ENCODE measurements at places on chromosomes 12 and 14.
A peak's percentile ranks its signal among the peaks of the same experiment; 100 is the strongest.

- no peak for DNase-seq
Observed at GRCh38 chr14:72830786-72831594, 62.9 kb downstream of the DPF3 start.

GRCh38 chr12:114319422-114319821 lies 86.5 kb downstream of the TBX5 start:
- peak; percentile 52 for DNase-seq

DNA sequence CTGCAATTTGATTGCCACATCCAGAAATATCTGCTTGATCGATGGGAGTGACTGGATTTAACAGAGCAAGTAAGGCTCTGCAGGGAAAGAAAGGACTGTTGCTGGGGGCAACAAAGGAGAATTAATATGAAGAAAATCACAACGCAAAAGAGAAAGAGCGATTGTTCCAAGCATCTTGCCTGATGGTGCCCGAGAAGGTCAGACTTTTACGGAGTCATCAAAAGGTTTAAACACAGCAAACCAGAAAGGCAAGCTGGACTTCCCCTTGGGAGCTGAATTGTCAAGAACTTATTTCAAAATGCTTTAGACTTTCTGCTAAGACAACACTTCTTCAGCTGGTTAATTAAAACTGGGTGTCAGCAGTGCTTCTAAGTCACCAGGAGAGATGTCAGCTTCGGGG lies 791.5 kb downstream of the MED13L start:
- no peak for DNase-seq

DNA sequence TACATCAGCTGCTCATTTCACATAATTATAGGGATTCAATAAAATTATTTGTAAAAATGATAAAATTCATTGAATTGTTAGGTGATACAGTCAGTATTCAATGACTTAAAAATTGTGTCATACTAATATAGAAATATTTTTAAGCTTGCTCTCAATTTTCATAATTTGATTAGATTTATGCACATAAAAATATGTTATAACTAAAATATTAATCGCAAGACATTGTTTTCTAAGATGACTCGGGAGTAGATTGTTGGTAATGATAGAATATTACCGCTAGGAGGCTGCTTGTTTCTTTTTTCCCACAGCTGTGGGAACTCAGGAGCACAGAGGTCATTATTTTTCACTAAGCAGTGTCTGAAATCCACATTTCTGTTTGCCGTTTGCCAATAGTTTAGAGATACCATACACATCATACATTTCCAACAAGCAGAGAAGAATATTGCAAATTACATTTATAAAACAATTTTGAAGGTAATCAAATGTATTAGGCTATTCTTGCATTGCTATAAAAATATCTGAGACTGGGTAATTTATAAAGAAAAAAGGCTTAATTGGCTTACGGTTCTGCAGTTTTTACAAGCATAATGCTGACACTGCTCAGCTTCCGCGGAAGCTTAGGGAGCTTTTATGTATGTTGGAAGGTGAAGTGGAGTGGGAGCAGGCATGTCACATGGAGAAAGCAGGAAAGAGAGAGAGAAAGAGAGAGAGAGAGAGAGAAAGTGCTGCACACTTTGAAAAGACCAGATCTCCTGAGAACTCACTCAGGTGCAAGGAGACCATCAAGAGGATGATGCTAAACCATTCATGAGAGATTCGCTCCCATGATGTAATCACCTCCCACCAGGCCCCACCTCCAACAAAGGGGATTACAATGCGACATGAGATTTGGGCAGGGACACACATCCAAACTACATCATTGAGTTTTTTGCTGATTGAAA lies 9.2 kb downstream of the CD69 start:
- DNase-seq = peak; percentile 16

GRCh38 chr14:85239791-85240190 lies 290.2 kb upstream of the FLRT2 start:
- DNase-seq = no peak

DNA sequence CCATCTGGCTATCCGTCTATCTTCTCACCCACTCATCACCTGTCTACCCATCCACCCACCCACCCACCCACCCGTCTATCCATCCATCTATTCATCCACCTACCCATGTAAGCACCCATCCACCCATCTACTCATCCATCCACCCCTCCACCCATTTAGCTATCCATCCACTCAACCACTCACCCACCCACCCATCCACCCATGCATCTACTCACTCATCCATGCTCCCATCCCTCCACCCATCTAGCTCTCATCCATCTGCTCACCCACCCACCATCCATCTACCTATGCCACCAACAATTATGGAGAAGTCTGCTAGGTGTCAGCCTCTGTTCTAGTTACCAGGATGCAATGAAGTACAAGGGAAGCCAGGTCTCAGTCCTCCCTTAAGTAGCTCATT lies 11.1 kb downstream of the TNFAIP2 start:
- DNase-seq = no peak

- no peak for DNase-seq
Observed at GRCh38 chr12:73452672-73453469, 1084.8 kb upstream of the ATXN7L3B start.

DNA sequence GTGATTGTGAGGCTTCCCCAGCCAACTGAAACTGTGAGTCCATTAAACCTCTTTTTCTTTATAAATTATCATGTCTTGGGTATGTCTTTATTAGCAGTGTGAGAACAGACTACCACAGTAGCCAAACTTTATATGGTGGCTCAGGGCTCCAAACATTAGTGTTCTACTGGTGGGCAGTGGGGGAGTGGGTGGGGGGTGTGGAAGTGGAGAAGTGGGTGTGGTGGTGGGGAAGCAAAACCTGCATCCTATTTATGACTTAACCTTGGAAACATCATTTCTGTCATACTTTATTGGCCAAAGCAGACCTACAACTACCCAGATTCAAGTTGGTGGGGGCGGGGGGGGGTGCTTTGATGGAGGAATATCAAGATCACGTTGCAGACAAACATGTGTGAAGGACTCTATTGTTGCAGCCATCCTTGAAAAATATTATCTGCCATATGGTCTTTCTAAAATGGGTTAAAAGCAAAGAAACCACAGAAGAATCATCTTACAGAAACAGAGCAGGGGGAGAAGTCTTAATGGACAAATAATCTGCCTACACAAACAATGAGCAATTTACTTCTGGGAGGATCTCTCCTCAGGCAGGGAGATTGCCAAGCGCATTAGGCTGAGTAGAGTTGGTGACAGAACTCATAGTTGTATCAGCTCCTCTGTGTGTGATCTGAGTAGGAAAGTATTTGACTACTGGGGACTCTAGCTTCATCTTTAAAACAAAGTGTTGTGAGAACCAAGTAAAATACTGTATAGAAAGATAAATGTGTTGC lies 1.4 kb upstream of the PWP1 start:
- peak; percentile 60 for DNase-seq

DNA sequence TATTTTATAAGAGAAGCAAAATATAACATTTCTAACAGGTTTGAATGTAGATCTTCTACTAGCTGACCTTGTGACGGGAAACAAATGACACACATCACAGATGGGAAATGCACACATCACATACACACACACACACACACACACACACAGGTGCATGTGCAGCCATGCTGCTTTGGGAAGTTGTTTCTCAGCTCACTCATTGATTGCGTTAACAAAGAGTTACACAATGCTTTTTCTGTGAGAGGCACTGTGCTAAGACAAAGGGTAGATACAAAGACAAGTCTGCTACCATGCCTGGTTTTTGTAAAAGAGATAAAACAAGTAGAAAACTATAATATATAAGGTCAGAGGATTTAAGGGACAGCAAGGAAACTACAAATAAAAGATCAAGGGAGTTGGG lies 1.3 kb upstream of the NR1H4 start:
- DNase-seq = no peak

DNA sequence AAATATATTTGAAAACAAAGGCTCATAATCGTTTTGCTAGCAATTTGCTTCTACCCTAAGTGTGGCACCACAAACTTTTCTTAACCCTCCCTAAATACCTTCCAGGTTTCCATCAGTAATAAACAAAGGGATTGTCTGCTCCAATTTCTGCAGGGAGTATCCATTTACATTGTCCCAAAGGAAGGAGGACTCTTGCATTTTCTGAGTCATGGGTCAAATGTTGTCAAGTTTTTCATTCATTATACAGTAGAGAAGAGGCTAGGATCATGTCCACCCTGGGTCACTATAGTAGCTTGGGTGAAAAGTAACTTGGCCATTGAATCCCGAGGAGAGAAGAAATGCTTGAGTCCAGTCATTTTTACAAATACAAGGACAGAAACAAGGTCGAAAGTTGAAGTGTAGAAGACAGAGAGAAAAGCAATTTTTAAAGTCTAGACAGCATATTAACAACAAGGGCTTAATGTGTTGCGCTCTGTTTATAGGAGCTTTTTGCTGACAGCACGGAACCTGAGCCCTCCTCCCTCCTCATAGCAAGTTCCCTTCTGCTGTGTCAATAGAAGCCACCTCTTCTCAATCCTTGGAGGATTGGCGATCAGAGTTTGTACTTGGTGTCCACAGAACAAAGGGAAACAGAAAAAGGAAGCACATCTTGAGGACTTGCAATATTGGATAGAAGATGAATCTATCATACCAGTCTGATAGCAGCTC lies 53.1 kb downstream of the TMEM30B start:
- DNase-seq = no peak

- DNase-seq = no peak
Observed at GRCh38 chr14:72377016-72377415, 444.8 kb downstream of the RGS6 start.

DNA sequence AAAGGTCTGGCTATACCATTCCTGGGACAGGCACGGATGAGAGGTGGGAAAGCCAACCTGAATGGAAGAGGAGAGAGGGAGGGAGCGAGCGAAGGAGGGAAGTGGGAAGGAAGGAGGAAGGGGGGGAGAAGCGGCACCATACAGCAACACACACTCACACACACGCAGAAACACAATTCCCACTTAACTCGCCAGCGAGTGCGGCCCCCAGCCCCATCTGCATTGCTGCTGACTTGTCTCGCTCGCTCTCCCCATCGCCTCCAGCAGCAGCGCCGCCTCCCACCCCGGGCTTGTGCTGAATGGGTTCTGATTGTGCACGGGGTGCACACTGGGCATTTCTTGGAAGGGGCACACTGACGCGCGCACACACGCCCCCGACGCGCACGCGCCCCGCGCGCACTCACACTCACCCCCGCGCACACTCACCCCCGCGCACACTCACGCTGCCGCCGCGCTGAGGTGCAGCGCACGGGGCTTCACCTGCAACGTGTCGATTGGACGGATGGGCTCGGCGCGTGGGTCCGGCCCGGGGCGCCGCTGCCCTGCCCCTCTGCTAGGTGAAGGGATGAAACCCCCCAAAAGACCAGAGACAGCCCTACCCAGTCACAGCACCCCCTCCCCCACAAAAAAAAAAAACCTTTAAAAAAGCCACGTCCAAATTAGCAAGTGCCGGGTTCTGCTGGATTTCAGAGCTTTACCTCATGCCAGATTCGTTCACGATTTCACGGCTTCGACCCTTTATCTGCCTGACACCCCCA lies 685 bp downstream of the GRIN2B start:
- DNase-seq = no peak

- DNase-seq = no peak
Observed at GRCh38 chr14:24337144-24337823, 2.4 kb upstream of the ADCY4 start.

- no peak for DNase-seq
Observed at GRCh38 chr14:105483300-105484068, 3.2 kb upstream of the CRIP1 start.

- no peak for DNase-seq
Observed at GRCh38 chr12:55385891-55386290, 14.4 kb upstream of the OR6C65 start.

DNA sequence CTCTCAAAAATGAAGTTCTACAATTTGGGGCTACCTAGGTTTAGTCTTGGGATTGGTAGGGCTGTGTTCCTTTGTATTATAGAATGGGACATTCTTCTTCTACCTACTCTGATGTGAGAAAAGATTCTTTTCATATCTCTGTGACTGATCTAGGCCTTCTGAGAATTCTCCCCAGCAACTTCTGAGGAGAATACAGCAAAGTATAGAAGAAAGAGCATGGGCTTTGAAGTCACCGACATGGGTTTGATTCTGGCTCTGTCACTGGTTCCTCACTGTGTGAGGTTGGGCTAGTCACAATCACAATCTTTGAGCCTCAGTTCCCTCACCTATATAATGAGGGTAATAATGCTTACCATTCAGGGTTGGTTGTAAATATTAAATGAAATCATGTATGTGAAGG lies 5.0 kb downstream of the ATN1 start:
- DNase-seq = no peak

- DNase-seq = no peak
Observed at GRCh38 chr14:19771895-19772430, 1.3 kb upstream of the OR4M1 start.

DNA sequence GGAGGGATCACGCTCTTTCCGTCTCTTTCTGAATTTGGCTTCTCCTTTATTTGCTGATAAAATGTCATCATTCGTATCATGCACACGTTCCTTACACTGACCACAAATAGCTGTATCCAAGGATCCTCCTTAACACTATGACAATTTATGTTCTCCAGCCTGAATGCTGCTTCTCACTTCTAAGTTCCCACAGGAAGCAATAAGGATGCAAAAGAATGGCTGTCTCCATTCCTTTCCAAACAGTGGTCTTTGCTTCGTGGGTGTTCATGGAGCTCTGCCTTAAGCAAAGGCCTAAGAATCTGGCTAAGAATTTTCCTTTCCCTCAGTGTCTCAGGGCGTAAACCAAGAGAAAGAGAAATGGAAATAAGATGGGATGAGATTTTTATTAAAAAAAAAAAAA lies 200.2 kb downstream of the ITPR2 start:
- no peak for DNase-seq

- DNase-seq = no peak
Observed at GRCh38 chr12:124376435-124376834, 81.5 kb downstream of the RFLNA start.

DNA sequence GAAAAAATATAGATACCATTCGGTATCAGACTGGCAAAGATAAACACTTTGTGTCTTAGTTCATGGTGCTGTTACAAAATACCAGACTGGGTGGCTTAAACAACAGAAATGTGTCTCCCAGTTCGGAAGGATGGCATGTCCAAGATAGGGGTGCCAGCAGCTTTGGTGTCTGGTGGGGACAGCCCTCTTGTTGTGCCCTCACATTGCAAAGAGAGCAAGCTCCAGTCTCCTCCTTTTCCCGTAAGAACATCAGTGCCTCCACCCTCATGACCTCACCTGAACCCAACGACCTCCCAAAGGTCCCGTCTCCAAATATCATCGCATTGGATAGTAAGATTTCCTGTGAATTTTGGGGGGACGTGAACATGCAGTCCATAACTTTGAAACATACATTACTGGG lies 12.4 kb downstream of the ZBTB42 start:
- no peak for DNase-seq

- no peak for DNase-seq
Observed at GRCh38 chr12:34400986-34401658, 378.8 kb downstream of the ALG10 start.

DNA sequence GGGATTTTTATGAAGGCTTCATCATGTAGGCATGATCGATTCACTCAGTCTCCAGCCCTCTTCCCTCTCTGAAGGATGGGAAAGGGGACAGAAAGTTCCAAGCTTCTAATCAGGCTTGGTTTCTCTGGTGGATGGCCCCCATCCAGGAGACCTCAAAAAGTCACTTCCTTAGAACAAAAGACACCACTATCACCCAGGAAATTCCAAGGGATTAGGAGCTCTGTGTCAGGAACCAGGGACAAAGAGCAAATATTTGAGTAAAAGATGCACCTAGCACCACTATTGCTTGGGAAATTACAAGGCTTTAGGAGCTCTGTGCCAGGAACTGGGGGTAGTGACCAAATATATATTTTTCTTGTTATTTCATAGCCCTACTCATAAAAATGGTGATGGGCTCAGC lies 33.6 kb upstream of the TMX1 start:
- DNase-seq = no peak

- DNase-seq = no peak
Observed at GRCh38 chr12:50991291-50991690, 34.9 kb downstream of the SLC11A2 start.

GRCh38 chr12:121806009-121806545 lies 2.3 kb downstream of the SETD1B start:
- no peak for DNase-seq

All from IMR-90 (cell line).